NCI-H524 (cell line): ENCODE measurements at places on chromosomes 11 and 22.

GRCh38 chr22:20554824-20555223, 47.4 kb downstream of the MED15 start:
- DNase-seq: no peak

DNA sequence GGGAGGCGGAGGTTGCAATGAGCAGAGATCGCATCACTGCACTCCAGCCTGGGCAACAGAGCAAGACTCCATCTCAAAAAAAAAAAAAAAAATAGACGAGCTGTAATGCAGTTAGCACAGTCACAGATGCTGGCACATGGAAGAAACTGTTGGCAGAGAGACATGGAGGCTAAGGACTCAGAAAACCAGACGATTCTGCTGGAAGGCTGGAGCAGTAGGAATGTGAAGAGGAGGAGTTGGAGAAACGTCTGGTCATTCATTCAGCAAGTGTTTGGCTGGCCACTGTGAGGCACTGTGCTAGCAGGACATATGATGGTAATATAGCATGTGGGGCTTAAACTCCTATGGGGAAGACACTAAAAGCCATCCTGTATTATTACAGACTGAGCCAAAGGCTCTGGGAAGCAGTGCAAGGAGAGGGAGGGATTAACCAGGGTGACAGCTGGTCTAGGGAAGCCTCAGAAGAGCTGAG, 5.0 kb downstream of the UQCR10 start:
- DNase-seq: peak; percentile 99

DNA sequence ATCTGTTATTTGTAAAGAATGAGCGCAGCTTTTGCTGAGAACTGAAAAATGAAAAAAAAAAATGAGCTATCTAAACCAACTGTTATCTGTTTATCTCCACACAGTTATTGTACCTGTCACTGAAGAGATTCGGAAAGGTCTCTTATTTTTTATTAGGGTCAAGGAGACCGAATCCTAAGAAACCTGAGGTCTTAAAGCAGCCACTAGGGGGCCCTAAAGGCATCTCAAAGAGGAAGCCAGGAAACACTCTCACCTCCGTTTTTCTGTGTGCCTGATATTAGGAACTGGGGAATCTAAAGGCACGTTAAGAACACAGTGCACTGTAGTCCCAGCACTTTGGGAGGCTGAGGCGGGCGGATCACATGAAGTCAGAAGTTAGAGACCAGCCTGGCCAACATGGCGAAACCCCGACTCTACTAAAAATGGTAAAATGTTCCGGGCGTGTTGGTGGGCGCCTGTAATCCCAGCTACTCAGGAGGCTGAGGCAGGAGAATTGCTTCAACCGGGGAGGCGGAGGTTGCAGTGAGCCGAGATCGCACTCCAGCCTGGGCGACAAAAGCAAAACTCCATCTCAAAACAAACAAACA, 3.5 kb upstream of the LARGE1 start:
- peak; percentile 80 for DNase-seq

GRCh38 chr22:25942115-25942855, 200.3 kb downstream of the MYO18B start:
- peak; percentile 92 for DNase-seq

- no peak for DNase-seq
These were observed 9.1 kb downstream of the CTSF start for GRCh38 chr11:66559142-66559865.
